ENCODE measurements at places on chromosomes 7 and 10.

DNA sequence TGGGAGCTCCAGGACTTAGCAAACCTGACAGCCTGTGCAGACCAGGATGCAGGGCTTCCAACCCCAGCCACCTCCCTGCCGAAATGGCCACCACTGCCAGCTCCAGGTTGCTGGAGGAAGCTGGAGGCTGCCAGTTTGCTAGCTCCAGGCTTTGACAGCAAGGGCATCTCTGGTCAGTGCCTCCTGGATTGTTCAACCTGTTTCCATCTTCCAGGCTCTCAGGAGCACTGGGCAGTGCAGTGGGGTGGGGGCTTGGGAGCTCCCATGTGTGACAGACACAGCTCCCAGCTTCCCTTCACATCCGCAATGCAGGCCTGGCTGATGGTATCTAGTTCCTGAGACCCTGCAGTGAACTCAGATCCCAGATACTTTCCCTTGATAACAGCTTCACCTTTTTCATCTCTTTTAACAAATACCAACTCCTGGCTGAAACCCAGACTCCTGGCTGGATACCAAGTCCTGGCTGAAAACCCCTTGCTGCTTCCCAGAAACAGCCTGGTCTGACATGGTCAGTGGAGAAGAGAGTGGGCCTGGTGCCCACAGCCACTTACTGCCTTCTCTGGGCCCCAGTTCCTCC is 20.8 kb upstream of the RET start:
- no peak for DNase-seq

GRCh38 chr10:78028438-78029268 is 662 bp downstream of the POLR3A start:
- no peak for DNase-seq

- DNase-seq, result no peak
Observed at GRCh38 chr10:42941790-42942189, 135.1 kb upstream of the RET start.

DNA sequence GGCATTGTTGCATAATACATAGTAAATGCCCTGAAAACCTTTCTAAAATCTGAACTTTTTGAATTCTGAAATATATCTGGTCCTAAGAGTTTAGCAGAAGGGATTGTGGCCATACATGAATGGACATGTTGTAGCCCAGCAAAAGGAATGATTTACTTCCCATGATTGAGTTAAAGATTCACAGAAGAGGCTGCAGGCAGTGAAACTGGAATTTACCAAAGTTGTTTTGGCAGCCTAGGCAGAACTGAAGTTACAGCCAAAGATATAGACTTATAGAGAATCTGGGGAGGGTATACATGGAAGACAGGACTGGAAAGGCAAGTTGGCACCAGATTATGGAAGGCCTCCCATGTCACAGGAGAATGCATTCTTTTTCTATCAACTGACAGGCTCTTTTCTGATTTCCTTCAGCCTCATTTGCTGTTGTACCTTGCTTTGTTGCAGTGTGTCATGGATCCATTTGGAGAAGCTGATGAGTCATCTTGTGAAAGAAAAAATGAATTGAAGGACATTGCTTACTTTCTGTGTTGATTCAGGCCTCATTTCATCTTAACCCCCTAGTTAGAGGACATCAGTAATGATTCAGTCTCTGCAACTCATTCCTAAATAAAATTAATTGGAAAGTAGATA is 356.2 kb upstream of the LRGUK start:
- DNase-seq, result no peak

DNA sequence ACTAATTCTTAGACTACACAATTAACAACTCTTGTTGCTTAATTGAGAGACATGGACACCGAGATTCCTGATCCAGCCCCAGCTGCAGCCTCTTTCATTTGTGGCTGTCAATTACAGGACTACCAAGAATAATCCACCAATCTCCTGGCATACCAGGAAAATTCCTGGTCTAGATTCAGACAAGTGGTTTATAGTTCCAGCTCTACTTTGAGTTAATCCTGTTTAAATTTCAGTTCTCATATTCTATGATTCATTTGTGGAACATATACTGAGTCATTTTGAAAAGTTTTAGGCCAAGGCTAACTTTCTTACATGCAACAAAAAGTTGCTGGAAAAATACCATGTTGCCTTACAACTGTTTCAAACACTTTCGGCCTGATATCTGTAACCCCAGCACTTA is 253.5 kb downstream of the MAGI2 start:
- no peak for DNase-seq

DNA sequence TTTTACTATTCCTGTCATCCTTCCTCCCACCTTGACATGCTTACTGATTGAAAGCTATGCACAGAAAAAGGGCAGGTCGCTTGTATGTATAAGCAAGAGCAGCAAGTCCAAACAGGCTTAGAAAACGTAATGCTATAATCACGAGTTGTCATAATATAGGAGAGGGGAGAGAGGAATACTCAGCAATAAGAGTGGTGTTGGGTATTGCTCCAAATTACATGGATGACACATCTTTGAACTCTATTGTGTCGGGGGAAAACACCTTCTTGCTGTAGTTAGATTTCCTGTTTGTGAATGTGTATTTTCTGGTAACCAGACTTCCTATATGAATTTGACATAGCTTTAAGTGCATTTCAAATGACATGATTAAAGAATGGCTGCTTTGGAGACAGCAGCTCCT is 7.5 kb downstream of the MET start:
- no peak for DNase-seq

DNA sequence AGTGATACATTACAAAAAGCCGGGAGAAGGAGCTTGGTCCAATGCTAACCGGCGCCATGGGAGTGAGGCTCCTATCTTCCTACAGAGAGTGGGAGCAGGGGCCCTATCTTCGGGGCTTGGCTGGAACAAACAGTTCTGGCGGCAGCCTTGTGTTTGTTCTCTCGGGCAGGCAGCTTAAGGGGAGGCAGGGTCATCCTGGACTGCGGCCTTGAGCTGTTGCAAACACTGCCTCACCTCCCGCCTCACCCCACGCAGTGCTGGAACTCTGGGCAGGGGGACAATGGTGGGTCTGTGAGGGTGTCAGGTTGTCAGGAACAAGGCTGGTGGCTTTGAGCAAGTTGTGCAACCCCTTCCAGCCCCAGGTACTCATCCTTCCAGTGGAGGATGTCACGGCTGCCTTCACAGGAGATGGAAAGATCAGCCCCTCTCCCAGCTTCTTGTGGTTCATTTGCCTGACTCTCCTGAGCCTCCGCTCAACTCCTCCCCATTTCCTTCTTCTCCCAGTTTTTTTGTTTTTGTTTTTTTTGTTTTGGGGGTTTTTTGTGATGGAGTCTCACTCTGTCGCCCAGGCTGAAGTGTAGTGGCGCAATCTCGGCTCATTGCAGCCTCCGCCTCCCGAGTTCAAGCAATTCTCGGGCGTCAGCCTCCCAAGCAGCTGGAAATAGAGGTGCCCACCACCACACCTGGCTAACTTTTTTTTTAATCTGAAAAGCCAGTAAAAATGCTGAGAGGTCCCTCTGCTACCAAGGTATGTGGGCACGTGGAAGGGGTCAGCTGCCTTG is 57.4 kb downstream of the SPOCK2 start:
- DNase-seq, result no peak

- DNase-seq, result no peak
Observed at GRCh38 chr7:38451840-38452239, 178.4 kb upstream of the TARP start.

- DNase-seq, result no peak
Observed at GRCh38 chr10:23191764-23192711, at the start of gene PTF1A. Gene PTF1A, plus strand, starts transcription at chr10:23192312. Its CDS starts 219 bp downstream, at chr10:23192531.

DNA sequence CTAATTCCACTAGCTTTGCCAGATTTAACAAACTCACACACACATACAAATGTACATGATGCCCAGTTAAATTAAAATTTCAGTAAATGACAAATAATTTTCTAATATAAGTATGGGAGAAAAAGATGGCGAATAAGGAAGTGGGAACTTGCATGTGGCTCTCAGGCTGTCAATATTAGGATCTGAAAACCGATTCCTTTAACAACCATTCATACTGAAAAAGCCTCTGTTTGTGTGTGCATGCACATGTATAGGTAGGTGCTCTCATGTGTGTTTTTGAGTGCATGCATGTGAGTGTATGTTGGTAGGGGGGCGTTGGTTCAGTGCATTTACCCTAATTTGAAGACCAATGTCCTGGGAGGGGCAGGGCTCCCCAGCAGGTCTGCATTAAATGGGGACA is 125.3 kb downstream of the HTR7 start:
- DNase-seq, result no peak

GRCh38 chr7:32564542-32564941 is 69.3 kb downstream of the AVL9 start:
- DNase-seq, result no peak

- DNase-seq, result no peak
Observed at GRCh38 chr10:44981172-44982113, 2.8 kb upstream of the DEPP1 start.
